Brain microvascular endothelial cell (primary cell): ENCODE measurements at places on chromosomes 5 and 9.
A peak's percentile ranks its signal among the peaks of the same experiment; 100 is the strongest.

- no peak for DNase-seq
These were observed 35.8 kb upstream of the PIP5K1B start for GRCh38 chr9:68669218-68669617.

DNA sequence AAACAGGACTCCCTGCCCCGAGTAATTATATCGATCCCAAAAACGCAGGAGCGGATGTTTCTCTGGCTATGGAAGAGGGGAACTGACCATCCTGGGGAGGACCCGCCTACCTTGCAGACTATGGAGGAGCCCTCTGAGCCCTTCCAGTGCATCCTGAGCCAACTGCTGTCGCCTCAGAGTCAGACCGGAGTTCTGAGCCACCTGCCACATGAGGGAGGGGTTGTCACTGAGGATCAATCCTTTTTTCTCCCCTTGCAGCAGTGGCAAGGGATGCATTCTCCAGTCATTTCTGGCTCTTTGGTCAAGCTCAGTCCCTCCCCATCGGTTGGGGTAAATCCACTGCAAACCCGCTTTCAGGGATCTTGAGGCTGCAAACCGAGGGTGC lies 709 bp downstream of the FANCG start:
- no peak for DNase-seq

DNA sequence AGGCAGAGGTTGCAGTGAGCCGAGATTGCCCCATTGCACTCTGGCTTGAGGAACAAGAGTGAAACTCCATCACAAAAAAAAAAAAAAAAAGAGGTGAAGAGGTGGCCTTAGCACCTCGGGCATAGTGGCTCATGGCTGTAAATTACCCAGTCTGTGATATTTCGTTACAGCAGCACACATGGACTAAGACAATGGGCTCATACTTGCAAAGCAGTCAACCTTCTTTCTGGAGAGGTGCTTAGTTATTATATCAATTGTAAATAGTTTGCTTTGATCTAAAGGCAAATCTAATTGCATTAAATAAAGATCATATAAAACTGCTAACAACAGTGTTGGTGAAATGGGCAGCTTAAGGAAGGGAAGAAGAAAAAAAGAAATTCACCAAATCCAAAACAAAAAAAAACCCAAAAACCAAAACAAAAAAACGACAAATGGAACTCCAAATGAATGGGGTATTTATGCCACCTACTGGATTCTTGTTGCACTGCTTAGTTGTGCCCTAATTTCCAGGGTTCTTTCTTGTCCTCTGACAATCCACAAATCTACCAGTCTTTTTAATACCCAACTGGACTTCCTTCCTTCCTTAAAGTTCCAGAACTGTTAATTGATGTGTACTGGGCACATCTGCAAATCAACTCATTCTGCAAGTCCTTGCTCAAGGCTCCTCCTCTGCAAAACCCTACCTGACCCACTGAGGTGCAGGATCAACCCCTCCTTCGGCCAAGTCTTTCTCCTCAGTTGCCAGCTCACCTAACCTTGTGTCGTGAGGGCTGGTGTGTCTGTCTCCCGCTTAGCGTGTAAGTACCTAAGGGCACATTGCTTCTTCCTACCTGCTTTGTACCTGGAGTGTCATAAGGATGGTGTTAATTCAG lies 35.0 kb upstream of the DMRT1 start:
- peak; percentile 32 for DNase-seq

DNA sequence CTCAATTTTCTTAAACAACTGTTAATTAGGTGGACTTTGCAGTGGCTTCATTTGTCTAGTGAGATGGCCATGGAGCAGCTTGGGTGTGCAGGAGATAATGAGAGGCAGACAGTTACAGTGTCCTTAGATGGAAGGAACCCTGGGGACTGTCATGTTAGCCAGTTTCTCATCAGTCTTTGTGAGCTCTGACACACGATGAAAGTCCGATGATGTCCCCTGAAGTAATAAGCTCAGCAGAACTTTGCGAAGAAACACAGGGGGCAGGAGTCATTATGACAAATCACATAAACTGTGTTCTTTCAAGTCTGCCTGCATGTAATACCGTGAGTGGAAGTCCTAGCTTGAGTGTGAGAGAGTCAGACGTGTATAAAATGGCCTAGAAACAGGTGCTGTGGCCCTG lies 201.8 kb downstream of the DRD1 start:
- DNase-seq, result no peak

GRCh38 chr5:109743041-109743531 lies 53.4 kb downstream of the MAN2A1 start:
- no peak for DNase-seq

DNA sequence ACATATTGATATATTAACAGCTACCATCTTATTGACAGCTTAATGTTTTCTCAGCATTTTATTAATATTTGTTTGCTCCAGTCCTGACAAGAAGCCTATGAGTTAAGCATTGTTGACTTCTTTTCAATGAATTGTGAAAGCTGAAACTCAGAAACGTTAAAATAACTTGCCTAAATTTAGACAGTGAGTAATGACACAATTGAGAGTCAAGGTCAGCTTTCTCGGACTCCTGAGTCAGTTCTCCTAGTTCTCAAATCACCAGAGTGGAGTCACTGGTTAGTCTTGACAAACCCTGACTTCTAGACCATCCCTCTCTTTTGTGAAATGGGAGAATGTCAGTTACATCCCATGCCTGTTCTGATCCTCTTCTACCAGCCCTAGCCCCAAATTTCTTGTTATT lies 222.7 kb upstream of the ACO1 start:
- DNase-seq, result no peak

GRCh38 chr5:57298985-57299491 lies 125.2 kb downstream of the GPBP1 start:
- peak; percentile 78 for DNase-seq

- no peak for DNase-seq
These were observed 234.8 kb upstream of the ISL1 start for GRCh38 chr5:51148437-51148836.

GRCh38 chr5:67360047-67360446 lies 163.4 kb upstream of the CD180 start:
- DNase-seq, result no peak

DNA sequence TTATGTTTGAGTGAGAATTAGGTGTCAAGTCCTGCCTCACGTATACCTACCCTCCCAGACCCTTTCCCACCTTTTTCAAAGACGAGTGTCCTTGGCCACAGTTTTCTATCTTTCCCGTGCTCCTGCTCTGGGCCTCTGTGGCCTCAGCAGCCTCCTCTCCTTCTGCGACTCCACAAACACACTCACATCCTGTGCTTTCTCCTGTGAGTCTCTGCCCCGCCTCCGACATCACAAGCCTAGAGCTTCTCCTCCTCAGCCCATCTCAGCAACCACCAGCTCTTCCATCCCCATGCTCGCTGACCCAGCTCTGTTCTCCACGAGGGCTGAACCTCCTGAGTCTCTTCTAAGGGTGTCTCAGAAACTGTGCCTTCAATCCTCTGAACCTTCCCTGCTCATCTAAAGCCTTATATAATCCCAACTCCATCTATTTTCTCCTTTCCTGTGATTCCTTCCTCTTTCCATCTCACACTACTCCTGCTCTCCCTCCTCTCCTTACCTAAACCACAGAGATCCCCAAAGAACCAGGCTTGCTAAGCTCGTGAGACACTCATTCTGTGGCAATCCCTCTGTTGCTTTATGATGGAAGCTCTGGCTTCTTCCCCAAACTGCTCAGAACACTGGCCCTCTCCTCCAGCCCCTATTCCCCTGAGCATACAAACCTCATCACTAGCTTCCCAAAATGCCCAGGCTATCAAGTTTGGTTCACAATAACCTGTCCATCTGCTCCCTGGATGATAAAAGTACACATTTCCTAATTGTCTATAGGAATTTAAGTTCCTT lies 55.2 kb downstream of the RASEF start:
- no peak for DNase-seq

- DNase-seq, result peak; percentile 14
These were observed 1.1 kb downstream of the KIF2A start for GRCh38 chr5:62306896-62307689.

GRCh38 chr9:34372467-34373011 lies 4.2 kb downstream of the MYORG start:
- DNase-seq, result no peak

- no peak for DNase-seq
These were observed 4.6 kb upstream of the TRAF2 start for GRCh38 chr9:136881691-136882108.

- no peak for DNase-seq
These were observed 82.5 kb downstream of the ESM1 start for GRCh38 chr5:54902791-54903473.

GRCh38 chr5:5246736-5247135 lies 106.6 kb downstream of the ADAMTS16 start:
- no peak for DNase-seq

DNA sequence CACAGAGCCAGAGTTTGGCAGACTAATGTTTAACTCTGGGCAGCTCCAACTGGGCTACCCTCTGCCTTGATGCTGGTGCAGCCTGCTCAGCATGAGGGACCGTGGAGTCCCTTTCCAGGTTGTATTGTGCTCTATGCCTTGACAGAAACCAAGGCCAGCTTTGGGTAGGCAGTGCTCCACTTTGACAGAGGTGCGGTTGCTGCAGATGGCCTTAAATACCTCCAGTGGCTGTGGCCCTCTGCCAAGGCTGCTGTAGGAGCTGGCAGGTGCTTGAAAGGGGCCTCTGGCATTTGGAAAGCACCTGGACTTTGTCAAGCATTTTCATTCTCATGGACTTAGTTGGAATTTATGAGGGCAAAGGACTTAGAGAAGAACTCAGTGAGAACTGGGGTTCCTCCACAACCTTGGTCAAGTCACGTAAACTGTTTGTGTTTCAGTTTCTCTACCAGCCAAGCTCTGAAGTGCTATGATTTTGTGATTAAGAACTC lies 249.7 kb upstream of the ZNF462 start:
- no peak for DNase-seq

DNA sequence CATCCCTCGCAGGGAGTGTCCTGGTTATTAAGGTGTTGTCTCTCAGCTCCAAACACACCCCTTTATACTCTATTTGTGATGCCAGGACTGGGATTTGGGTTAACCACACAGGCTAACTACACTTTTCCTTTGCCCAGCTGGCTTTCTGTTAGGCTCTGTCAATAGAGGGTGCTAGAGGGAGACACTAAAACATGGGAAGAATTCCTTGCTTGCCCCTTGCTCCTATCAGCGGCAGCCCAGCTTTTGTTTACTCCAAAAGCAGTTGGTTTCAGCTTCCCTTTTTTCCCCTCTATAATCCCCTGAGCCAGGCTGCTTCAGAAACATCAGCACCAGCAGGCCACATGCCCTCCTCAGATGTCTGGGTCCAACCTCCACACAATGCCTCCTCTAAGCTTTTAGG lies 297.1 kb downstream of the KCTD16 start:
- peak; percentile 28 for DNase-seq

DNA sequence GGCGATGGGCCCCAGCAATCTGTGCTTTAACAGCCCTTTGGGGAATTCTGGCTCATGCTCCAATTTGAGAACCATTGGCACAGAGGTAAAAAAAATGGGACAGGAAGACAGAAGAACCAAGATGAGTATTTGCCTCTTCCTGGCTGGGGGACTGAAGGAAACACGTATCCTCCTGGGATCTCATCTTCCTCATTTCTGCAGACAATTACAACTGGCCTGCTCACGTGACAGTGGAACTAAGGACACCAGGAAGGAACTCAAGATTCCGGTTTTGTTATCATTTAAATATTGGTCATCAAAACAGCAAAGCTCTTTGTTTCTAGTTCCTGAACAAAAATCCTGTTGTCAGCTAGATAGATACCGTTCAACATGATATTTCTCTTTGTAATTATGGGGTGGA lies 216.0 kb upstream of the DAP start:
- DNase-seq, result no peak

DNA sequence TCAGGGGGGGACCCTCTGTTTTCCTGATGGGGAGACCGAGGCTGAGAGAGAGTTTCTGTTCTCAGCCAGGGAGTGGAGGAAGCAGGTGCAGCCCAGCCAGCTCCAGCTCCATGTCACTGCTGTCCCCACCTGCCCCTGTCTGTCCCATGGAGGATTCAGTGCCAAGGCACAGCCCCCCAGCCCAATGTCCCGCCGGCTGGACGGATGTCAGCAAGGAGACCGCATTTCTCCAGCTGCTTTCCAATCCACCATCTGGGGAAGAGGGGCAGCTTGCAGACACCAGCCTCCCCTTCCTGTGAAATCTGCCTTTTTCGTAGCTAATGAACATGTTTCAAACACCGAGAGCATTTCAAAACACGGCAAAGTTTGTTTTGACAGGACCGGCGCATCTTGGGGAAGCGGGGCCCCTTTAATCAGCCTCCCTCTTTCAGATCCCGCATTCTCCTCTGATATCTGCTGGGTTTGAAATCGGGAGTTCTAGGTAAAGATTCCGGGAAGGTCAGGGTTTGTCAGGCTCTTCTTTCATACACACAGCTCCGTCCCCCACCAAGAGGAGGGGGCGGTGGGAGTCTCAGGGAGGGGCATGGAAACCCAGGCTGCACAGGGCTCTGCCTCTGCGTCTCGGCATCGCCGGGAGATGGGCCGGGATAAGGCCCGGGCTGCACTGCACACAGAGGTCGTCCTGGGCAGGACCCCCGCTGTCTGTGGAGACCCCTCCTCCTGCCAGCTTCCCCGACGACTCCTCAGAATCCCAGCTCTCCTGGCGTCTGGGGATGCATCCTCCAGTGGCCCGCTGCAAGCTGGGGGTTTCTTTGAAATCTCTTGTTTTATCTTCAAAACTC lies 74.8 kb downstream of the NEK6 start:
- DNase-seq, result no peak
